ENCODE measurements at places on chromosomes 5 and 9.
A peak's percentile ranks its signal among the peaks of the same experiment; 100 is the strongest.

- peak; percentile 69 for DNase-seq
Measured at GRCh38 chr5:141992349-141992963, 20.4 kb downstream of the GNPDA1 start.

- no peak for DNase-seq
Measured at GRCh38 chr9:70566066-70566465, 151.6 kb upstream of the KLF9 start.

- no peak for DNase-seq
Measured at GRCh38 chr9:130943777-130944176, 4.7 kb upstream of the FIBCD1 start.

GRCh38 chr5:1699394-1699793 lies 100.2 kb downstream of the MRPL36 start:
- DNase-seq: no peak

DNA sequence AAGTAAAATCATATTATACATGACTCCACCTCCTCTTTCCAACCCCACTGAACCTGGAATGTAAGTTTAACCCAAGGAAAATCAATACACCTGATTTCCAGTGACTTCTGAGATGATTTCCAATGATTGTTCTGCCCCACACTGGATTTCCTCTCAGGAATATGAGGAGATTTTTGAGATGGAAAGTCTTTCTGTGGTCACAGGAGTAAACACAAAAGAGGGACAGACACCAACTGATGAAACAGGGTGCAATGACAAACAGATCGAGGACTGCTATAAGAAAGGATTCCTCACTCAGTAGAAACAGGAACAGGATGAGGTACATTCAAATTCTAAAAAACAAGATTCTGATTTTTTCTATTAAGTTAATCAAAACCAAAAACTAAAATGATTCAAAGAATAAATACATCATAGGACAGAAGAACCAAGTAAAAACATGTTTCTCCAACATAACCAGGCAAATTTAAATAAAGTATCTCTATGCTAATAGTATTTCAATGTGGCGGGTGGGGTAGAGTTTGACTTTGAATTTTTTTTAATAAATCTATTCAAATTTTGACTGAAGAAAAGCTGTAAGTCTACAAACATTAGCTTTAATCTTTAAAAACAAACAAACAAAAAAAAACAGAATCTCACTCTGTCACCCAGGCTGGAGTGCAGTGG lies 42.1 kb downstream of the DTWD2 start:
- DNase-seq: no peak

DNA sequence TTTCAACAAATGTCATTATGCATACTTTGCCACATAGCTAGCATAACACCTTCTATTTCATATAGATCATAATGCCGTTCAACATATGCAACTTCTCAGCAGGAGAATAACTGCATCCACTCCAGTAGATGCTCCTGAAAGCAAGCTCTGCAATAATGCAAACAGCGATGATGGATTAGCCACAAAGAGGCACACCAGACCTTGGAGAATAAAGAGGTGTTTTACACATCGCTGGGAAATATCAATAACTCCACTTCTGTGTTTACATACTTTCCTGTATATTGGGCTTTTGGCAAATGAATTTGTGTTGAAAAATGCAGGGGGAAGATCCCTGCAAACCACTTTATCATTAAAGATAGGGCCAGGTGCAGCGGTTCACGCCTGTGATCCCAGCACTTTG lies 271.5 kb upstream of the PANK3 start:
- DNase-seq: no peak

DNA sequence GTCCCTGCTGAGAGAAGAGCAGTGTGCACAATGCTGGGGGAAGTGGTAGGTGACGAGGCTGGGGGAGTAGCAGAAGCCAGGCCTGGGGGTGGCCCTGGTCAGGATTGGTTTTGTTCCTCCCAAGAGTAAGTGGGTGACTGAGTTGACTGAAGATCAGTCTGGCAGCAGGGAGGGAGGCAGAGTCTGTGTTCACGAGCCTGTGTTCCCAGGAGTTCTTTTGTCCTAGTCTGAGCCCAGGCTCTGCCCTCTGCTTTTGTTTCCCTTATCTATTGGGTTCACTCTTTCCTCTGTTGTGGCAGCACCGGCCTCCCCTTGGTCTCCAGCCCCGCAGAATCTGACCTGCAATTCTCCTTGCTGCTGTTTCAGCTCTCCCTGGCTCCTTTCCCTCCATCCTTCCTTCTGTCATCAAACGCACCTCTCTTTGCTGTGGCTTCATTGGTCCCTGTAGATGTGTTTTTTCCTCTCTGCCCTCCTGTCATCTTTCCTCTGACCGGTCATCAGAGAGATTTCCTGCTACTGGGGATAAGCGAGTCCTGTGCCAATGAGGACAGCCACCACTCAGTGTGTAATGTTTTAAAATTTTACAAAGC lies 607.4 kb downstream of the KIF4B start:
- no peak for DNase-seq

DNA sequence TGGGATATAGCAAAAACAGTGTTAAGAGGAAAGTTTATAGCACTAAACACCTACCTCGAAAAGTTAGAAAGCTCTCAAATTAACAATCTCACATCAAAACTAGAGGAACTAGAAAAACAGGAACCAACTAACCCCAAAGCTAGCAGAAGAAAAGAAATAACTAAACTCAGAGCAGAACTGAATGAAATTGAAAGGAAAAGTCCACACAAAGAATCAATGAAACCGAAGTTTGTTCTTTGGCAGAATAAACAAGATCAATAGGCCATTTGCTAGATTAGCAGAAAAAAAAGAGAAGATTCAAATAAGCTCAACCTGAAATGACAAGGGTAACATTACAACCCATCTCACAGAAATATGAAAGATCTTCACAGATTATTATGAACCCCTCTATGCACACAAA lies 234.8 kb upstream of the ISL1 start:
- no peak for DNase-seq

- no peak for DNase-seq
Measured at GRCh38 chr9:92328225-92328624, 2.5 kb downstream of the CENPP start.

- DNase-seq: no peak
Measured at GRCh38 chr9:113659740-113660139, 196.2 kb downstream of the RGS3 start.

- DNase-seq: no peak
Measured at GRCh38 chr9:109910671-109911518, 130.9 kb downstream of the PALM2AKAP2 start.

DNA sequence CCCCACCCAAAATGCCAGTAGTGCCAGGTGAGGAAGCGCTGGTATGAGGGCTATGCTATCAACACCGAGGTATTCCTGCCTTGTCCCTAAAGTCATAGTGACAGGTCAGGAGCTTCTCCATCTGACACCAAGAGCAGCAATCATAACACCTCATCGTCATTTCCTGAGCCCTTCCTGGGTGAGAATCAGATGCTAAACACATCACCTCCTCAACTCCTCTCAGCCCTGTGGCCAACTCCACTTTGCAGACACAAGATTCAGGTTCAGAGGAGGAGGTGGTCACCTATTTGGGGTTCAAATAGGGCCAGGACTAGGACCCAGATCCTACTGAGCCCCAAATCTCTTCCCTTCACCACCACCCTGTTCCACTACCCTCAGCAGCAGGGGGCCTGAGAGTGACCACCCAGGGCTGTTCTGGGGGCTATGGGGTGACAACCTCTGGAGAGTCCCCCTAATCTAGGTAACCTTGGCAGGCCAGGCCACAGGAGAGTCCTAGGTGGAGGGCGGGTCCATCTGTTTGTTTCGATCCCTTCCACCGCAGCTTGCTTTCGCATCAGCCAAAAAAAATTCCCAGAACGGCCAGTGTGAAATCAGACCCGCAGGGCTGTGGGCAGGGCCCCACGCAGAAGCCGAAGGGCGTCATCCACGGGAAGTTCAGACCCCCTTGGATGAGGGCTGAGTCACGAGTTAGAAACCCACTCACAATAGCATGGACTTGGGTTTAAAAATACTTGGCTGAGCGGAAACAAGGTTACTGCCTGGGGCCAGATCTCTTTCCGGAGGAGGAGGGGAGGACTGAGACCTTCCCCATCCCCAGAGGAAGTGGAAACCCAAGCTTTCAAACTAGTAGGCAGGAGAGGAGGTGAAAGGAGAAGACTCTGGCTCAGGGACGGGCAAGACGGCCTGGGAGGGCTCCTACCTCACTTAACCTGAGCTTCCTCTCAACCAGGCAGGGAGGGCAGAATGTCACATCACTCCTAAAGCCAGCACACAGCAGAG lies 8.7 kb downstream of the STK10 start:
- no peak for DNase-seq

GRCh38 chr5:61820836-61821235 lies 485.2 kb upstream of the KIF2A start:
- no peak for DNase-seq

DNA sequence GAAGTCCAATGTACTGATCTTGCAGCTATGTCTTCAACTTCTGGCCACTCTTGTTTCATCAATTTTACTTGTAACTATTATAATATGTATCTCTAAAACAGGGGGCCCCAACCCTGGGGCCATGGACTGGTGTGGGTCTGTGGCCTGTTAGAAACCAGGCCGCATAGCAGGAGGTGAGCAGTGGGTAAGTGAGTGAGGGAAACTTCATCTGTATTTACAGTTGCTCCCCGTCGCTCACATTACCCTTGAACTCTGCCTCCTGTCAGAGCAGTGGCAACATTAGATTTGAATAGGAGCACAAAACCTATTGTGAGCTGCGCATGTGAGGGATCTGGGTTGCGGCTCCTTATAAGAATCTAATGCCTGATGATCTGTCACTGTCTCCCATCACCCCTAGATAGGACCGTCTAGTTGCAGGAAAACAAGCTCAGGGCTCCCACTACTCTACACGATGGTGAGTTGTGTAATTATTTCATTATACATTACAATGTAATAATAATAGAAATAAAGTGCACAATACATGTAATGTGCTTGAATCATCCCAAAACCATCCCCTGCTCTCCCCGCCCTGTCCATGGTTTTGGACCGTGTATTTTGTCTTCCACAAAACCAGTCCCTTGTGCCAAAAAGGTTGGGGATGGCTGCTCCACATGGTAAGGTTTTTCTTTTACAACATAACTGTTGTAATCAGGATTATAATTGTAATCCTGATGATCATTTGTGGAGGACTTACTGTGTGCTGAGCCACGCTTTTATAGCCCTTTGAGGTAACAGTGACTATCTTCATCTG lies 26.9 kb upstream of the SH3PXD2B start:
- no peak for DNase-seq

GRCh38 chr9:27599102-27599869 lies 26.0 kb upstream of the C9orf72 start:
- DNase-seq: no peak

- DNase-seq: no peak
Measured at GRCh38 chr5:106757672-106758071, 913.1 kb downstream of the EFNA5 start.

- no peak for DNase-seq
Measured at GRCh38 chr9:95841377-95841776, 34.1 kb upstream of the ERCC6L2 start.

GRCh38 chr9:130658893-130659698 lies 5.3 kb upstream of the PRDM12 start:
- DNase-seq: no peak

DNA sequence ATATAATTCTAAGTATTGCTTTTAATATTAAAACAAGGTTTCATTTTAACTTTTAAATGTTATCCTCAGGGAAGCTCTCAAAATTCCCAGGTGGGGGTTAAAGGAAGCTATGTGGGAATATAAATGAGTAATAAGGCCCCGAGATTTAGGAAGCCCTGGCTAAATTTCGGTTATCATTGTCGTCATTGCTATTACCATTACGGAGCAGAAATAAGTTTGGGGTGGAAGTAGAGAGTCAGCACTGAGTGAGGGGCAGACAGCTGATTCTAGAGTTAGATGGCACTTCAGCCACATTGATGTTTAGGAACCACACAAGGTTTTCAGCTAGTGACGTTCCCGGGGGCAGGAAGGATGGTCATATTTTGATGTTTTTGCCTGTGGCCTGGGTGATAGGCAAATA lies 74.9 kb downstream of the NREP start:
- no peak for DNase-seq

DNA sequence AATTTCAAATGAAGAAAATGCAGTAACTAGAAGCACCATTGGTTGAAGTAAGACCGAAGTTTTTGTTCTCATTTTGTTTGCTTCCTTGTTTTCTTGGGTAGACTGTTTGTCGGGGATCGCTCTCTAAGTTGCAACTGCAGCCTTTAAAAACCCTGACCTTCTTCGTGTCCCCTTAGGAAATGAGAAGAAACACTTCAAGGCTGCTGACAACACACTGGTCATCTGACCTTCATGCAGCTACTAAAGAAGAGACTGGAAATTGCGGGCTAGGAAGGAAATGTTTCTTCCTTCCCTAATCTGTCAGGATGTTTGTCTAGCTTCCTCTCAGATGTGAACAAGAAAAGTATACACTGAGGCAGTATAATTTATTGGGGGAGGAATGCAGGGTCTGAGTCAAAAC lies 50.7 kb upstream of the CHSY3 start:
- no peak for DNase-seq

DNA sequence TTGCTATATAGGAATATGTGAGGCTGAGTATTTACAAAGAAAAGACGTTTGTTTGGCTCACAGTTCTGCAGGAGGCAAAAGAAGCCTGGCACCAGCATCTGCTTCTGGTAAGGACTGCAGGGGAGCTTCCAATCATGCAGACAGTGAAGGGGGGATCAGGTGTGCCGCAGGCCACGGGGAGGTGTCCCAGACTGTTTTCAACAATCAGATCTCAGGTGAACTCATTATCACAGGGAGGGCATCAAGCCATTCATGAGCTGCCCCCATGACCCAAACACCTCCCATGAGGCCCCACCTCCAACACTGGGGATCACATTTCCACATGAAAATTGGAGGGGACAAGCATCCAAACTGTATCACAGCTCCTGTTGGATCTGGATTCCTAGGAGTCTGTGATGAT lies 30.4 kb upstream of the TRIM14 start:
- no peak for DNase-seq

GRCh38 chr5:154505567-154505966 lies 27.5 kb upstream of the HAND1 start:
- DNase-seq: no peak

- DNase-seq: no peak
Measured at GRCh38 chr9:119156354-119156753, 212.9 kb downstream of the BRINP1 start.

DNA sequence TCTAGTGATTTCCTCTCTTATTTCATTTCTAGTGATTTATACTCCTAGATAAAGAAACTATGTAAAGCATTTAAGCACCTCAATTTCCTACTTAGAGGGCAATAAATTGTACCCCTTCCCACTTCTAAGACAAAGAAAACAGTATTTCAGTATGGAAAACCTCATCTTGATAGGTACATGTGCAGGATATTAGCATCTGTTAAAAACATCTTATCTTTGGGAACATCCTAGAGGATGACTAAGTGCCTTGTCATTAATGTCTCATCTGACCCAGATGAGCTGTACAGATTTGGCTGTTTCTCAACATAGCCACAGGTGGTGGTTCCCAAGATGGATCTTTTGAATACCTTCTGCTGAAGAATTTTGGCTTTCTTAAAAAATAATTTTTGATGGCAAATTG lies 5.7 kb downstream of the MEGF10 start:
- no peak for DNase-seq

- DNase-seq: no peak
Measured at GRCh38 chr5:154077696-154078095, 38.9 kb downstream of the MFAP3 start.

- DNase-seq: peak; percentile 77
Measured at GRCh38 chr9:114155263-114155994, at the start of gene COL27A1. TSS of gene COL27A1 (plus strand) at chr9:114155537. CDS start at chr9:114155951, 414 bp downstream.

- no peak for DNase-seq
Measured at GRCh38 chr9:133640580-133641395, 4.6 kb downstream of the DBH start.
